Activated CD8-positive, alpha-beta memory T cell treated with anti-CD3 and anti-CD28 coated beads for 1 hour (primary cell): ENCODE measurements at places on chromosomes 4 and X.

- no peak for DNase-seq
Measured at GRCh38 chrX:155880586-155881157, 473 bp upstream of the VAMP7 start.

DNA sequence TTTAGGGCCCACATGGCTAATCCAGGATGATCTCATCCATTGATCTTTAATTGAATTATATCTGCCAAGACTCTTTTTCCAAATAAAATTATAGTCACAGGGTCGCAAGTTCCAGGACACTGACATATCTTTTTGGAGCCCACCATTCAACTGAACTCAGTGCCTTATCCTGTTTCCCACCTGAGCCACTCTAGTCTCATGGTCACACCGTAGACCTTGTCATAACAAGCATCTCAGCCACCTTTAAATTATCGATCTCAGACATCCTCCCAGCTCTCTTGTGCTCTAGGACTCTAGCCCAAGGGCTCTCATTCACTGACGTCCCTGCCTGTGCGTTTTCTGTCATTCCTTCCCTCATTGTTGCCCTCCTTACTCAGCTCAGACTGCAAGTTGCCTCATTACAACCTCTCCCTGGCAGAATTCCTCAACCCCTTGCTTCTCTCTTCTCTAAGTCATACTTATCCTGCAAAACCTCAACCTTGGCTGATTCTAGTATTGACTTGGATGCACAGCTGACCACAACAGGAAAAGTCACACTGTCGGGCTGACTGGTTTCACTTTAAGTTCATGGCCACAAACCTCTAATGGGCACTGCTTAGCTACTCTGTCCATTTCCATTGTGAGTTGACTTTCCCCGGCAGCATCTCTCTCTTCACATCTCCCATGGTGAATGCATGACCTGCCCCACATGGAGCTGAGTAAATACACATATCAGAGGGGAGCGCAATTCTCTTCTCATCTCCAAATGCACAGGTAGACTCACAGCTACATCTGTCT is 91.0 kb upstream of the TRIM2 start:
- no peak for DNase-seq

DNA sequence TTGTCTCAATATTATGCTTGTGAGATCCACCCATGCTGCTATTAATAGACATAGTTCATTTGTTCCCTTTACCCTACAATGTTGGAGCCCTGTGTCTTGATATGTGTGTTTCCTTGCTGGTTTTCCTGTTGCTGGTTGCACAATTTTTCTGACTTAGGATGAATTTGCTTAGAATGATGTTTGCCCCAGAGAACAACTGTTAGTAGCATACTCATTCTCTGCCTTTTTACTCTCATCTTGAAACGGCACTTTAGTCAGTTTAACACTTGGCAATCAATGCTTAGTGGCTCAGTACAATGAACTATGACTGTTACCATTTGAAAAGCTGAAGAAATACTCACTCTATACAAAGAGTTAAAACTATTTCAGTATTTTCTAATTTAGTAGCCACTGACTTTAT is 158.8 kb upstream of the NDST4 start:
- DNase-seq = no peak

DNA sequence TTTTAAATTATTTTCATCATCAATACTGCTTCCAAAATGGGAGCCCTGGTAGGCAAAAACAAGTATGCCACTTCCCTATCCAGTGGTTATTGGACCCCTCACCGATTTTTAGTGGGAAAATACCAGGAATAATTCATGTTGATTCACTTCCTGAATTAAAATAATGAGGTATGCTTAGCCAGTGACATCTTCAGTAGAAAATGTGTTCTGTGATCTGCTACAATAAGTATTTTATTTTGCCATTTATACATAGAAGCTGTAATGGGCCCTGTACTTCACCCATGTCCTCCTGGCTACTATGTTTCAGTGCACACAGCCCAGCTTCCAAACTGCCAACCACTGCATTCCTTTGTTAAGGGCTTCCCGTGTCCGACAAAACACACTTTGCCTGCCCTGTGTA is 41.0 kb upstream of the KLHL34 start:
- DNase-seq = no peak

GRCh38 chr4:123468479-123469031 is 72.0 kb downstream of the SPRY1 start:
- no peak for DNase-seq

GRCh38 chr4:4864443-4864939 is 5.0 kb downstream of the MSX1 start:
- no peak for DNase-seq

DNA sequence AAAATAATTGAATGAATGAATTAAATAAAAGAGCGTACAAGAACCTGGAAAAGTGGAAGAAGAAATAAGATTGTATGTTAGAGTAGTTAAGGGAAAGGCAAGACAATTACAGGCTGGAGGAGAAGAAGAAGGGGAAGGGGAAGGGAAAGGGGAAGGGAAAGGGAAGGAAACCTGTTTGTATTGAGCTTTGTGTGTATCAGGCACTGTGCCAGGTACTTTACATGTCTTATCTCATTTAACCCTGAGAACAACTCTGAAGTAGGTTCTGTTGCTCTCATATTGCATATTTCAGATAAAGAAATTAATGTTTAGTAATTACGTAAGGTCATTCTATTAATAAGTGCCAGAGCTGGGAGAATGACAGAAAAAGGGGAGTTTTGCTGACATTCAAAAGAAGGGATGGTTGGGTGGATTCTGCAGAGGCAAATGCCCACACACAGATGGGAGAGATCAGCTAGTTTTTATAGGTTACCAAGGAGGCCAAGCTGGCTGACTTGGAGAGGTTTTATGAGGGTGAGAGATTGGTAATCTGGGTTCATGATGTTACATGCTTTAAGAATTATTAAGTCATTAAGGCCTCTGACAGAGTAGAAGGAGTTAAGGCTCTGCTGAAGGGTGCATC is 92.3 kb upstream of the LCORL start:
- no peak for DNase-seq

DNA sequence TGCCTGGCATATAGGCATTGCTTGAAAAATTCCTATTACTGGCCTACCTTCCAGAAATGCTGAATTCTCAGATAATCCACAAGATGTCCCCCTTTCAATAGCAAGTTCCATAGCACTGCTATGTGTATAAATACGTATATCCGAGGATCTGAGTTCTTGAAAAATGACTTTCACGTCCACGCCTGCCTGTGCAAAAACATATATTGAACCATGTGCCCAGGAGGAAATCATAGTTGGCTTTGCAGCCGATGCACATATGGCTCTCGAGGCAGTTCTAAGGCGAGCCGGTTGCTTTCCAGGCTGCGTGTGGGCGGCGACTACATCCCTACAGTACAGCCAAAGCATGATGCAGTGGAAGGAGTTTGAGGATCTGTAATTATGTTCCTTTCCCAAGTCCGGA is 55.4 kb upstream of the ESX1 start:
- no peak for DNase-seq

GRCh38 chr4:82747686-82748575 is 50.7 kb downstream of the SCD5 start:
- no peak for DNase-seq

GRCh38 chrX:19649226-19649995 is 134.1 kb upstream of the MAP3K15 start:
- no peak for DNase-seq

- DNase-seq = no peak
Measured at GRCh38 chr4:151575646-151576045, 166.7 kb downstream of the FHIP1A start.

- no peak for DNase-seq
Measured at GRCh38 chr4:148054275-148054674, 322.4 kb downstream of the ARHGAP10 start.

- no peak for DNase-seq
Measured at GRCh38 chr4:25466966-25467697, 90.1 kb downstream of the ANAPC4 start.

DNA sequence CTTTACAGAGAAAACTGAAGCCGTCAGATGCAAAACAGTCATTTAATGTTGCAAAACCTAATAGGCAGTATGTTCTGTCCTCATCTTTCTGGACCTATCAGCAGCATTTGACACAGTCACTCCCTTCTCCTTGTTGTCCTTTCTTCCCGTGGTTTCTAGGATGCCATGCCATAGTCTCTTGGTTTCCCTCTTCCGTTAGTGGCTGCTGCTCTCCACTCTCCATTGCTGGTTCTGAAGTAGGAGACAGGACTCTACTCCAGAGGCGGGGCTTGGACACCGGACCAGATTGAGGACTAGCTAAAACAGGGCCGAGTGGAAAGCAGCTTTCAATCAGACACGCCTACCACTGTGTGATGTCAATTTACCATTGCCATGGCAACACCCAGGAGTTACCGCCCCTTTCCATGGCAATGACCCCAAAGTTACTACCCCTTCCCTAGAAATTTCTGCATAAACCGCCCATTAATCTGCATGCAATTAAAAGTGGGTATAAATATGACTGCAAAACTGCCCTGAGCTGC is 88.8 kb upstream of the CCDC160 start:
- DNase-seq = no peak
